ENCODE measurements at places on chromosomes 3 and 15. TPM values are rescaled to one million over a fixed set of nuclear protein-coding genes. Genes with fewer than 3 reads are reported as not detected.

DNA sequence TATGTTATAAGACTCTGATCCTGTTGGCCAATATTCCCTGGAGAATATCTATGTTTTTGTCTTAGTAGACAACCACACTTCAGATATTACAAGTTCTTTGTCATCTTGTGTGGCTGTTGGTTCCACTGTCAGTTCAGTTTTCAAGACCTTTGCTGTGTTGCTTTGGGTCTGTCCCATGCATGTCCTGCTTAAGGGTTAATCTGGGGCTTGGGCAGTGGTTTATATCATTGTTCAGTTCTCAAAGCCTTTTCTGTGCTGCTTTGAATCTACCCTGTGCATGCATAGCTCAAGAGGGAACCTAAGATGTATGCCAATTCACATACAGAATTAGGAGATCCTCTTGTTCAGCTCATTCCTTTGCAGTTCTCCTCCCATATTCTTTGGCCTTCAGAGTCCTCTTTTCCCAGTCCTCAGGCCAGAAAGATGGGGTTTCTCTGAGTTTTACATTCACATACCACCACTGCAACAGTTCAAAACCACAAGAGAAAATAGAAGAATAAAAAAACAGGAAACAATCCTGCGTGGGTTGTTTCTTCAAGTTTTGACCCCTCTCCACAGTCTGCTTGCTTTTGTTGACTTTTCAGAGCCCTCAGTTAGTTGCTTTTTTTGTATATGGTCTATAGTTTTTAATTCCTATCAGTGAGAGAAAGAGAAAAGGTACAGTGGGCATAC, 21.6 kb downstream of the BUB1B start:
- H3K27me3 ChIP-seq = no peaks in the 10 kb centered on the region
- no peaks in the 10 kb centered on the region for H3K4me1 ChIP-seq
- no peak overlapping the region for H3K27ac ChIP-seq
- H3K36me3 ChIP-seq = no peaks in the 10 kb centered on the region
- H3K4me3 ChIP-seq = no peak overlapping the region
- no peak for DNase-seq

DNA sequence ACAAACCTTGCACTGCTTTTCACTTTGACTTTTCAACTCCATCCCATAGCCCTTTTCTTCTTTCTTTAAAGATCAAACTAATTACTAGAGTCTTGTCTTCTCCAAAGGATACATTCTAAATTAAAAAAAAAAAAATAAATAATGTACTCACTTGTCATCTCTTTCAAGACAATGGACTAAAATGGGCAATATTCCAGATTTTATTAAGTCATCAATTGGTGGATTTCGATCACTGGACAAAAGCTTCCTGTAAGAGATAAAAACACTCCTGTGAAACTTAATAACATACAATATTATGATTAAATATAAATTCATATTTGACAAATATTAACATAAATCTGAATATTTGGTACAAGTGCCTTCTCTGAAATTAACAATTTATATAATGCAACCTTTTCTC, 34.1 kb downstream of the KPNA4 start:
- H3K4me1 ChIP-seq = no peaks in the 10 kb centered on the region
- no peak for DNase-seq
- H3K36me3 ChIP-seq = peaks cover 10% of the 10 kb centered on the region
- no peak overlapping the region for H3K27ac ChIP-seq
- no peak overlapping the region for H3K4me3 ChIP-seq

DNA sequence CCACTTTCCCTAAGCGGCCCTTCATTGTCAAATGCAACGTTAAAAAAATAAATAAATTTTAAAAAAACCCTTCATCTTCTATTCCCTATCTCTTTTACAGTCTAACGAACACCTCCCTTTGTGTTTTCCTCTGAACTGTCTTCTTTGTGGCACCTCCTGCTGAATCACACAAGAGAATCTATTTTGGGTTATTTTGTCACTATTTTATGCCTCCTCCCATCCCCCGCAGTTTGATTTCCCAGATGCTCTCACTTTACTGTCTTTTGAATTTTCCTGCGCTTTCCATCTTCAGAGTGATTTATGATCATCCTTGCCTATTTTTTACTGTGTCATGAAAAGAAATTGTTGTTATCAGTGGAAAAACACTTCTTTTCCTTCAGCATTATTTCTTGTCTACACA, 32.5 kb downstream of the RYR3 start:
- H3K27ac ChIP-seq = no peak overlapping the region
- no peak for DNase-seq
- H3K36me3 ChIP-seq = no peaks in the 10 kb centered on the region
- H3K4me3 ChIP-seq = no peak overlapping the region
- no peaks in the 10 kb centered on the region for H3K4me1 ChIP-seq
- no peaks in the 10 kb centered on the region for H3K27me3 ChIP-seq

DNA sequence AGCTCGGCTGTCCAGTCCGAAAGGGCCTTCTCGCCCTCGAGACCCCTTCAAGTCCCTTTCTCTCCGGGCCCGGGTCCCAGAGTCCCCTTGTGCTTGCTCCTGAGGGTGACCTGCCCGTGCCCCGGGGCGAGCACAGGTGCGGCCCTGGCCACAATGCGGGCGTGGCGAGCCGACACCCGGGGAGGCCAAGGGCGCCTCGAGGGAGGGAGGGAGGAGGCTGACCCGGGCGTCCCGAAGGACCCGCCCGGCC, 810 bp upstream of the MEF2A start:
- peak overlapping the region; percentile 88 for H3K27ac ChIP-seq
- no peaks in the 10 kb centered on the region for H3K4me1 ChIP-seq
- H3K4me3 ChIP-seq = peak overlapping the region; percentile 68
- no peaks in the 10 kb centered on the region for H3K27me3 ChIP-seq
- no peaks in the 10 kb centered on the region for H3K36me3 ChIP-seq

DNA sequence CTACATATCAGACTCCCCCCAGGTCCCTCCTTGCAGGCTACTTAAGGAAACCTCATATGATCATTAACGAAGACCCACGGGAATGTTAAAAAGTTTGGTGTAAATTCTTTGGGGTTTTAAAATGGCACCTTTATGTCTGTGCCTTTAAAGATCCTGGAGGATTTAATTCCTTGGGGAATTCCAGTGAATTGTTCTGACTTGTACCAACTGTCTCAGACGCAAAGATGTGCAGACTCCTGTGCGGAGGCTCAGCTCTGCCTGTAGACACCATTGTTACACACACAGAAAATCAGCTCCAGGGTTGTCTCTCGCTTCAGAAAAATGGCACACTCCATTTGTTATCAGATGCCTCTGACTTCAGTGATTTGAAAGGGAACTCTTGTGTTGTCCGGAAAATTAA, 414.4 kb upstream of the CFAP20DC start:
- no peak for DNase-seq
- H3K27me3 ChIP-seq = no peaks in the 10 kb centered on the region
- no peaks in the 10 kb centered on the region for H3K36me3 ChIP-seq
- H3K4me1 ChIP-seq = no peaks in the 10 kb centered on the region
- H3K4me3 ChIP-seq = no peak overlapping the region

ANKRD63 gene
- polyA plus RNA-seq = not detected

DNA sequence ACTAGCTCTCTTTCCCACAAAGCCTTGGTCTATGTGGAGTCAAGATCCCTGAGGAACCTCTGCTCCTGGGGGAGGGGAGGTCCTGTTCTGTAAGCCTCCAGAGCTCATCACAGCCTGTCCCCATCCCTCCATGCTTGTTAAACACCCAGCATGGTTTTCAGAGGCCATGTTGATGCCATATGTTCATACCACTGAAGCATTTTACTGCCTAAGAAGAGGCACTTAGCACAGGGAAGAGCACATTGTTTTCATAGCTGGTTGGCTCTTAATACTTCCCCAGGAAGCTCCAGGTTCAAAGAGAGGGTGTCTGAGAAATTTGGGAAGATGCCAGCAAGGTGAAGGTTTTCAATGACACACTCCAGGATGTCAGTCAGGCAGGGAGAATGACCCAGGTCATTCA, 25.6 kb downstream of the CPNE4 start:
- no peak overlapping the region for H3K4me3 ChIP-seq
- H3K36me3 ChIP-seq = no peaks in the 10 kb centered on the region
- H3K27ac ChIP-seq = no peak overlapping the region

- peaks cover 3% of the 10 kb centered on the region for H3K4me1 ChIP-seq
- no peaks in the 10 kb centered on the region for H3K27me3 ChIP-seq
- no peak overlapping the region for H3K27ac ChIP-seq
- H3K36me3 ChIP-seq = peaks cover 10% of the 10 kb centered on the region
- DNase-seq = no peak
- H3K4me3 ChIP-seq = no peak overlapping the region
Measured at GRCh38 chr15:65690778-65691177, 69.0 kb downstream of the SLC24A1 start.

DNA sequence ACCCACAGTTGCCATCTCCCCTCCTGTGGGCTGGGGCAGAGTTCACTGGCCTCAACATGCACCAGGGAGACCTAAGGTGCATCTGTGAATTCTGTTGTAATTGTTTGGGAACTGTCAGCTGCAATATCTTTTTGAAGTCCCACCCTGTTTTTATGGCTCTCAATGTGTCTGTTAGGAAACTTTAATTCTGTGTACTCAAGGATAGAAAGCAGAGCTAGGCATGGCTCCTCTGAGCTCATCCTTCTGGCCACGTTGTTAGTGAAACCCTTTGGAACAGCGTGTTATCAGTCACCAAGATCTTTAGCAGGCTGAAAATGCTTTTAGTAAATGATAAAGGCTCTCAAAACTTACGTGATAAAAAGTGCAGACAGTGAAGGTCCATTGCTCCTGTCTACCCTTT, 33.6 kb upstream of the MTMR10 start:
- no peaks in the 10 kb centered on the region for H3K27me3 ChIP-seq
- H3K4me1 ChIP-seq = peaks cover 11% of the 10 kb centered on the region
- peak; percentile 24 for DNase-seq
- no peak overlapping the region for H3K27ac ChIP-seq
- no peak overlapping the region for H3K4me3 ChIP-seq
- H3K36me3 ChIP-seq = no peaks in the 10 kb centered on the region

DNA sequence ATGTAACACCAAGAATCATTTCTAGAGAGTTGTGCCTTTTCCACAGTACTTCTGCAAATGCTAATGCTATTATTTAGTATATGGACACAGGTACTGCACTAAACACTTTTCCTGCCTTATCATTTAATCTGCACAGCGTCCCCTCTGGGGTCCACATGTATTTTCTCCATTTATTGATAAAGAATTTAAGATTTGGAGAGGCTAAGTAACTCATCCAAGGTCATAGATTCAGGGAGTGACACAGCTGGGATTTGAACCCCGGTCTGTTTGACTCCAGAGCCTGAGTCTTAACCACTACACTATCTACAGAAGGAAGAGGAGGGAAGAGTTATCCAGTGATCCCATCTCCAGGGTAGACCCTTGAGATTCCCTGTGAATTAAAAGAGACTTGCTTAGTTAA, 24.9 kb upstream of the TPRG1 start:
- H3K36me3 ChIP-seq = no peaks in the 10 kb centered on the region
- H3K27me3 ChIP-seq = no peaks in the 10 kb centered on the region
- no peak for DNase-seq

ALDH1A2 gene
- polyA plus RNA-seq = 2.5 TPM

U2SURP gene
- polyA plus RNA-seq = 92.0 TPM

SLC38A3 gene
- polyA plus RNA-seq = 2.1 TPM

DNA sequence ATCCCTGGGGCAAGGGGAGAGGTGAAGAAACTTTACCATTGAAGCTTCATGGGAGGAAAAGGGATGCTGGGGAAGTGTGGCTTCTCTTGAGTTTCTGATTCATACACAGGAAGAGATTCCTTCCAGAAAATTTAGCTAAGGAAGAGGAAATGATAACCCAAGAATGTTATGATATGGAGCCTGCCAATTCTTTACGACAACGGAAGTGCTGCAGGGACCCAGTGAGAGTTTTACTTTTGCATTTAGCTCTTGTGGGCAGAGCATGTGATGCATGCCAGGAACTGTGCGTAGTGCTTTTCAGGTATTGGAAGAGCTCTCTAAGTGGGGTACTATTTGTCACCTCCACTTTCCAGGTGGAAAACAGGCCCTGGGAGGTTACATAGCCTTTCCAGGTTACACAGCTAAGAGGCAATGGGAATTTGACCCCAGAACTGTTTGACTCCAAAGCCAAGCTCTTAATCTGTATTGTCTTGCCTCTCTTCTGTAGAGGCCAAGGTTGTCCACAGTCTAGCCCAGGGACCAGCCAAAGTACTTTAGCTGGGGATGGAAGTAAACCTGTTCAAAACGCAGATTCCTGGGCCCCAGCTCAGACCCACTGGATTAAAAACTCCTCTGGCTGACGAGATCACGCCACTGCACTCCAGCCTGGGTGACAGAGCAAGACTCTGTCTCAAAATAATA, 23.0 kb downstream of the CMTM7 start:
- H3K27me3 ChIP-seq = no peaks in the 10 kb centered on the region
- no peaks in the 10 kb centered on the region for H3K4me1 ChIP-seq
- no peaks in the 10 kb centered on the region for H3K36me3 ChIP-seq
- no peak for DNase-seq

C3orf70 gene
- polyA plus RNA-seq = 4.5 TPM

DNA sequence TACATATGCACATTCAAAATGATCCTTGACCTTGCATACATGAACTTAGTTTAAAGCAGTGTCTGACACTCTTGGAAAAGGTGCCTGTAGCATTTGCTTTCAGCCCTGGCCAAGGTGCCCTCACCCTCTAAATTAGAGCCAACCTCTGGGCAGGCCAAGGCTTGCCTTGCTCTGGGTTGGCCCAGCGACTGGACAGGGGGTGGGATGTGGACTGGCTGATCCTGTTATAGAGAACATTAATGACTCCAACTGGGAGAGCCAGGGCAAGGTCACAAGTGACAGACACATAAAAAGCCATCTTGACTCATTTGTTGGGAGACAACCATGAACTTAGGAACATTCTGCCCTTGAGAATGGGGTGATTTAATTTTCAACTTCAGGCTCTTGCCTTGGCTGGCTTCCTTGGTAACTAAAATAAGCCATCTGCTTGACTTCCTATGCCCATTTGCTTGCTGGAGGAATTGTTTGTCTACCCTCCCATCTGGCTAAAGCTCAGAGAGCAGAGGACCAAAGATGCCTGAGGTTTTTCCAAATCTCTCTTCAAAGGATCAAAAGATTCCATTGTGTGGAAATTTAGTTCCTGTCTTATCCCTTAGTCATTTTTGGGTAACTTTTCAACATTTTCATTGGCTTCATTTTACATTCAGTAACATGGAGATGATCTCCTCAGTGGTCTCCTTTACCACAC, 403.7 kb downstream of the SOX2 start:
- H3K4me3 ChIP-seq = no peak overlapping the region
- no peak for DNase-seq
- H3K36me3 ChIP-seq = no peaks in the 10 kb centered on the region
- no peaks in the 10 kb centered on the region for H3K4me1 ChIP-seq
- H3K27me3 ChIP-seq = no peaks in the 10 kb centered on the region
- H3K27ac ChIP-seq = no peak overlapping the region

- no peaks in the 10 kb centered on the region for H3K27me3 ChIP-seq
- H3K4me1 ChIP-seq = peaks cover 3% of the 10 kb centered on the region
- no peaks in the 10 kb centered on the region for H3K36me3 ChIP-seq
- H3K4me3 ChIP-seq = no peak overlapping the region
- peak; percentile 78 for DNase-seq
Measured at GRCh38 chr3:130783629-130784028, 37.0 kb upstream of the PIK3R4 start.

CCDC39 gene
- not detected for polyA plus RNA-seq

GRCh38 chr3:133476971-133477375, 77.1 kb downstream of the BFSP2 start:
- H3K27ac ChIP-seq = no peak overlapping the region
- no peak overlapping the region for H3K4me3 ChIP-seq
- no peaks in the 10 kb centered on the region for H3K27me3 ChIP-seq
- DNase-seq = peak; percentile 40

- H3K36me3 ChIP-seq = peaks cover 6% of the 10 kb centered on the region
- no peak for DNase-seq
- no peak overlapping the region for H3K4me3 ChIP-seq
- no peaks in the 10 kb centered on the region for H3K27me3 ChIP-seq
- H3K27ac ChIP-seq = no peak overlapping the region
- no peaks in the 10 kb centered on the region for H3K4me1 ChIP-seq
Measured at GRCh38 chr15:49300856-49301255, 122.2 kb upstream of the FGF7 start.

SNRPA1 gene
- polyA plus RNA-seq = 82.7 TPM

ZBTB11 gene
- polyA plus RNA-seq = 5.8 TPM

Data from small intestine (tissue), 16 donors.